ENCODE measurements at places on chromosomes 1 and 21. TPM values are rescaled to one million over a fixed set of nuclear protein-coding genes. Genes with fewer than 3 reads are reported as not detected.

GRCh38 chr21:43736224-43736883 lies 17.4 kb downstream of the PDXK start:
- no peak for DNase-seq

- DNase-seq: no peak
These were observed 521 bp upstream of the CDC7 start for GRCh38 chr1:91499904-91500755.

GRCh38 chr1:207268337-207268736 lies 53.1 kb upstream of the CD55 start:
- DNase-seq: no peak

DNA sequence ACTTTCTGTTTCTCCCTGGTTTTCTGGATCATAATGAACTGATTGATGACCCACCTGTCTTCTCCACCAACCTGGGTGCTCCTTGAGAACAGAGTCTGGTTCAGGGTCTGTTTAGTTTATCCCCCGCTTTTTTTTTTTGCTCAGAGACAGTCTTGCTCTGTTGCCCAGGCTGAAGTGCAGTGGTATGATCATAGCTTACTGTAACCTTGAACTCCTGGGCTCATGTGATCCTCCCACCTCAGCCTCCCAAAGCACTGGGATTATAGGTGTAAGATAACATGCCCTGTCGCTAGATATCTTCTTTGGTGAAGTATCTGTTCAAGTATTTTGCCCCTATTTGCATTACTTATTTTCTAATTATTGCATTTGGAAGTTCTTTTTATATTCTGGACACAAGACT lies 30.2 kb upstream of the CITED4 start:
- no peak for DNase-seq

- DNase-seq: no peak
These were observed 37.4 kb upstream of the CCDC27 start for GRCh38 chr1:3714814-3715213.

Gene MXRA8
- 147 TPM for polyA plus RNA-seq

GRCh38 chr1:3968851-3969250 lies 68.8 kb upstream of the C1orf174 start:
- peak; percentile 33 for DNase-seq

Gene PTPN7
- polyA plus RNA-seq: 1.3 TPM

Gene SPATA1
- polyA plus RNA-seq: 4.2 TPM

- no peak for DNase-seq
These were observed 55.3 kb downstream of the CACHD1 start for GRCh38 chr1:64525116-64525686.

Gene FCRLA
- polyA plus RNA-seq: not detected

GRCh38 chr1:166172106-166172505 lies 5.3 kb upstream of the FAM78B start:
- no peak for DNase-seq

Gene S100A16
- polyA plus RNA-seq: 87.2 TPM

- DNase-seq: no peak
These were observed 104.9 kb downstream of the EPHB2 start for GRCh38 chr1:22815421-22816066.

Data from left kidney (tissue), 8 donors.